Cortex of kidney (tissue), 1 donor: ENCODE measurements at places on chromosomes 5 and 9.
A peak's percentile ranks its signal among the peaks of the same experiment; 100 is the strongest.

- DNase-seq, result no peak
Measured at GRCh38 chr5:80275347-80275746, 19.5 kb upstream of the SERINC5 start.

- peak; percentile 61 for DNase-seq
Measured at GRCh38 chr9:137205126-137206069, at the start of the genes NDOR1 and TMEM203. Gene NDOR1 (plus strand): TSS chr9:137205700. CDS start chr9:137205778, 78 bp downstream. Gene TMEM203 (minus strand): TSS chr9:137205648. CDS start chr9:137205414, 234 bp downstream.

DNA sequence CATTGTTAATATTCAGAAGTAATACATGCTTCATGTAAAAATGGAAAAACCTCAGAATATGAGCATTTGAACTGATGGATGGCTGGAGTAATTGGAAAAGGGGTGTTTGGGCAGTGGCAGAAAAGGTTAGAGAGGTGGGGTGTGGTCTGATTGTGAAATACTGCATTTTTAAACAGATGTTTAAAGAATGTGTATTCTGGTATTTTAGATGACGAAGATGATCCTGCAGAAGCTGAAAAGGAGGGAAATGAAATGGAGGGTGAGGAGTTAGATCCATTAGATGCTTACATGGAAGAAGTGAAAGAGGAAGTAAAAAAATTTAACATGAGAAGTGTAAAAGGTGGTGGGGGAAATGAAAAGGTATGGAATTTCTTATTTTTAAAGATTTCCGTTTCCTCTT, 18.8 kb downstream of the DDX46 start:
- DNase-seq, result no peak

GRCh38 chr5:170278611-170279458, 18.7 kb downstream of the LCP2 start:
- DNase-seq, result no peak
